Left ventricle myocardium inferior (tissue), 1 donor: ENCODE measurements at places on chromosomes 3 and 15. TPM values are rescaled to one million over a fixed set of nuclear protein-coding genes. Genes with fewer than 3 reads are reported as not detected.

GRCh38 chr3:57151021-57151449 is 14.1 kb downstream of the IL17RD start:
- no peak for DNase-seq

DNA sequence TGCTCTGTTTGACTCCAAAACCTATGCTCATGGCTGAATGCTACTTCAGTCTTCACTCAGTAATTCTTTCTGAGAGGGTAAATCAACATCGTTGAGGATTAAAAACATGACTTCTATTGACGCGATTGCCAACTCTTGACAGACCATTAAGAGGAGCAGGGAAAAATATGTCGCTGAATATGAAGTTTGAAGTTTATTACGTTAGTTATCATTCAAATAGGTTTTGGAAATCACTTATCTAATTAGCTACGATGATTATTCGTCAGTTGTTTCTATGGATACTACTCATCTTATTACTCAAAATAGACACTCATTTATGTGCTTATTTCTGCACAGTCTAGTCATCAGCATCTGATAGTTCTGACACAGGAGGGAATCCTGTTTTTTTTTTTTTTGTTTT is 279.2 kb upstream of the TBL1XR1 start:
- no peak for DNase-seq

DNA sequence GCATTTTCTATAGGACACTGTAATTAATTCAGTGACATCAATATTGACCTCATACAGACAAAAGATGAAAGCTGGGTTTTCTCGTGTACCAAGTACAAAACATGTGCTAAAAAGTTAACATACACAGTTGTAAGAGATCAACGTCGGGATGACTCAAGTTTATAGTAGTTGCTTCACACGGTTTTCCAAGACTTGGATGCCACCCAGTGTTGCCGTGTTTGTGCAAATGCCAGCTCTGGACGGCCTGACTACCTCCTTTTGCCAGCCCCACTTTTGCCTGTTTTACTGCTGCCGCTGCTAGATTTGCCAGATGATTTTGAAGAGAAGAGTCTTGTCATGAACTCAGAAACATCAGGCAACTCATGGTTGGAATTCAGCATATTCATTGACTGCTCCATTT is 17.6 kb downstream of the EMC7 start:
- DNase-seq: no peak

DNA sequence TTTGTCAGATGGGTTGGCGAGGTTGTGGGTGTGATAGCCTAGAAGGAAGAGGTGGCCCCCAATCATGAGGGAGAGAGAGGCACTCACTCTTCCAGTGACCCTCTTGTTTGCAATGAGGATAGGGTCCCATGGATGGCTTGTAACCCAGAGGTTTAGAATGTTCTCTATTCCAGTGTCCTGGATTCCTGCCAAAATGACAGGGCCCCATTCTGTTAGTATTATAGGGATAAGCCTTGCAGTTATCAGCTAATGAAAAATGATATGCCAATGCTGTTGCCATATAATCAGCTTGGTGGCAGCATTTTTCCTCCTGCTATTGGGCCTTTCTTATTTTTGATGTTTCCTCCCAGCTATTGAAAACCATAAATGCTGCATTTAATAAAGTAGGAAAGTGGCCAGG is 23.3 kb upstream of the SENP7 start:
- DNase-seq: no peak

DNA sequence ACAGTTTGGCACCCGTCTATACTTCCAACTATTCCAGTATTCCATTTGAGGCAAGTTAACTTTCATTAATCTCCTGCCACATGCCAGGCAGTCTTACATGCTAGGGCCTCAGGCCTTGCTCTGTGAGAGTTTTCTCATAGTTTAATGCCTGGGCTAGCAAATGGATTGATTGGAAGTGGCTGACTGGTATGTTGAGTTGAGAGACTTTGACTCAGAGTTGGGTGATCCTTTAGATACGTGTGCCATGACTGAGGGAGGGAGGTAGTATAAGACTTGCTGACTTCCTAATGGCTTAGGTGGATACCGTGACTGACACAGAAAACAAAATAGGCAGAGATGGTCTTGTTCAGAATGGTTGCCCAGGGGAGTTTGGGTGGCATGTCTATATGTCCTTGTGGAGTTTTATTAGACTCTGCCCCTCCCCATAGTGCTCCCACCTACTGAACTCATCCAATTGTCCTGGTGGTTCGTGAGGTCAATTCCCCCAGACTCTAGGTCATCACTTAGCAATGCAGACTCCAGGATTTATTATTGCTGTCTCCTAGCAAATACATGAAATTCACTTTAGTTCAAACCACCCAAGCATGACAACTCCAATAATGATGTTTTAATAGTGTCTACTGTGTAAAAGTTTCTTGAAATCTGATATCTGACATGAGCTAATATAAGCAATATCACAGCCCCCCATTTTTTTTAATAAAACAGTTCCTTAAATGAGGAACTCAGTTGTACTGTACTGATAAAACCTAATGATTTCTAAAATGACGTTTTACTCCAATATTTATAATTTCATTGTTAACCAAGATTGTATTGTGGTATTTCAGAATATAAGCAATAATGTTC is 413.9 kb upstream of the MDFIC2 start:
- DNase-seq: no peak

DNA sequence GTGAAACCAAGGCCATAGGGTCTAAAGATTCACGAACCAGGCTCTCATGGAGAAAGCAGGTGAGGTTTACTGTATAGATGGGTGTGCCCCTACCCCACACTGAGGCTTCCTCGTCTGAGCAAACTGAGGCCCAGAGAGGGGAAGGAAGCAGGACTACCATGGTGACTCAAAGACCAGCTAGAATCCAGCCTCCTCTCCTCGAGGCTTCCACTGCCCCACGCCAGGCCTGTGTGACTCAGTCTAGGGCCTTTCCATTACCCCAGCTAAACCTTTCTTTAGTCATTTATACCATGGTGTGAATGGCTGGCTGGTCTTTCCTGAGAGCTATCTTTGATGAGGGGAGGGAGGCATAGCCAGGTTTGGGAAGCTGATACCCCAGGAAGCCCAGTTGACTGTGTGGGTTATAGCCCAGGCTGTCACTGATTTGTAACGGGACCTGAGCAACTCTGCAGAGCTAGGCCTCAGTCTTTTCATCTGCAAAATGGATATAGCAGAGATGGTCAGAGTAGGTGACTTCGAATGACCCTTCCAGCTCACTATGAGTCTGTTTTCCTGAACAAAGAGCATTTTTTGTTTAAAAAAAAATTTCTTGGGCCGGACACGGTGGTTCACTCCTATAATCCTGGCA is 3.0 kb upstream of the RHO start:
- no peak for DNase-seq

DNA sequence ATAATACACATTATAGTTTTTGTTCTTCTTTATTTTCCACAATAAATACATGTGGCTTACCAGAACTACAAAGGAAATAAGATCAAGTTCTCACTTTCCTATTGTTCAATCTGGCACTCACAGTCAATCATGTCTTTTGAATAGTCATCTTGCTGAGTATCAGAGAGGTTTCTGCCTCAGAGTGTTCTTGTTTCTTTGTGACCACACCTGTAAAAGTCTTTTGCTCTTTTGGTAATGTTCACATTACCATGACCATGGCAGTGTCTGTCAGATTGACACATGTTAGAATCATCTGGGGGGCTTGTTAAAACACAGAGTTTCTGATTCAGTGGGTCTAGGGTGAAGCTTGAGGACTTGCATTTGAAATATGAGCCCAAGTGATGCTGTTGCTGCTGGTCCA is 135.0 kb downstream of the SATB1 start:
- no peak for DNase-seq

GRCh38 chr3:120049881-120050539 is 44.2 kb downstream of the GSK3B start:
- no peak for DNase-seq

- DNase-seq: no peak
These were observed 83.5 kb upstream of the ZNF280D start for GRCh38 chr15:56816781-56817180.

- no peak for DNase-seq
These were observed 19.7 kb downstream of the SEC61A1 start for GRCh38 chr3:128071771-128072453.

SPESP1 gene
- 7.6 TPM for total RNA-seq

TMF1 gene
- 21.0 TPM for total RNA-seq

ARL8B gene
- total RNA-seq: 66.7 TPM

GABRB3 gene
- total RNA-seq: 2.4 TPM

THRB gene
- 32.8 TPM for total RNA-seq

DMXL2 gene
- total RNA-seq: 7.4 TPM
